ENCODE measurements at places on chromosomes 7 and 10.
A peak's percentile ranks its signal among the peaks of the same experiment; 100 is the strongest.

GRCh38 chr7:108430664-108431063, 25.6 kb downstream of the NRCAM start:
- DNase-seq: no peak

- DNase-seq: peak; percentile 12
Observed at GRCh38 chr10:132363921-132364593, 32.1 kb downstream of the LRRC27 start.

GRCh38 chr7:71996141-71996540, 416.0 kb downstream of the CALN1 start:
- DNase-seq: no peak

GRCh38 chr10:1214071-1214675, 158.0 kb downstream of the WDR37 start:
- no peak for DNase-seq

DNA sequence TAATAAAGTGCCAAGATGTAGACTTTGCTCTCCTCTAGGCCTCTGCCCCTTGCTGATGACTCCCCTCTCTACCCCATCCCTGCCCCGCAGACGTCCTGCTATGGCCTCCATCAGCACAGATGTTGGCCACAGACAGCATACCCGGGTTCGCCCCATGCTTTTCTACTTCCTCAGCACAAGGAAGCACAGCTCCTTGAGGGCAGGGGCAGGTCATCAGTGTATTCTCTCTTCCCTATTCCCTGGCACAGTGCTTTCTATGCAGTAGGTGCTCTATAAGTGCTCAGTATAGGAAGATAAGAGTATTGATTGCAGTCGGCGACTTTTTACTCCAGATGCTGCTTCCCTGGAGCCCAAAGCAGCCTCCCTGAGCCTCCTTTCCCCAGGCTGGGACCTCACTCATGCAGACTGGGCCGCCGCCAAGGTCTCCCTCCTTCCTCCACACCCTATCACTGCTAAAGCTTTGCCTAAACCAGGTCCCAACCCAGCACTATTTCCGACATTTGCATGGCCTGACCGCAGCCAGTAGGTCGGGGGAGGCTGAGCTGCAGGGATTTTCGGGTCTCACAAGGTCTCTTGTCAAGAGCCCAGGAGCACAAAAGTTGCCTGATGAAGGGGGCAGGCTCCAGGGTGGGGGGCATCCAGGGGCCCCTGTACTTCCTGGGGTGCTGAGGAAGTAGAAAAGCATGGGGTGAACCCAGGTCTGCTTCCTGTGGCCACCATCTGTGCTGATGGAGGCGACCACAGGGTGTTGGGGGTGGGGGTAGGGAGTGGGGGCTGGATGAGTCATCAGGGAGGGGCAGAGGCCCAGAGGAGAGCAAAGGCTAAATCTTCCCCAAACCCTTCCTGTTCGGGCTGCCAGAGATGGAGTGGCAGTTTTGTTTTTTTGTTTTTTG, 8.0 kb downstream of the CALHM3 start:
- DNase-seq: no peak

DNA sequence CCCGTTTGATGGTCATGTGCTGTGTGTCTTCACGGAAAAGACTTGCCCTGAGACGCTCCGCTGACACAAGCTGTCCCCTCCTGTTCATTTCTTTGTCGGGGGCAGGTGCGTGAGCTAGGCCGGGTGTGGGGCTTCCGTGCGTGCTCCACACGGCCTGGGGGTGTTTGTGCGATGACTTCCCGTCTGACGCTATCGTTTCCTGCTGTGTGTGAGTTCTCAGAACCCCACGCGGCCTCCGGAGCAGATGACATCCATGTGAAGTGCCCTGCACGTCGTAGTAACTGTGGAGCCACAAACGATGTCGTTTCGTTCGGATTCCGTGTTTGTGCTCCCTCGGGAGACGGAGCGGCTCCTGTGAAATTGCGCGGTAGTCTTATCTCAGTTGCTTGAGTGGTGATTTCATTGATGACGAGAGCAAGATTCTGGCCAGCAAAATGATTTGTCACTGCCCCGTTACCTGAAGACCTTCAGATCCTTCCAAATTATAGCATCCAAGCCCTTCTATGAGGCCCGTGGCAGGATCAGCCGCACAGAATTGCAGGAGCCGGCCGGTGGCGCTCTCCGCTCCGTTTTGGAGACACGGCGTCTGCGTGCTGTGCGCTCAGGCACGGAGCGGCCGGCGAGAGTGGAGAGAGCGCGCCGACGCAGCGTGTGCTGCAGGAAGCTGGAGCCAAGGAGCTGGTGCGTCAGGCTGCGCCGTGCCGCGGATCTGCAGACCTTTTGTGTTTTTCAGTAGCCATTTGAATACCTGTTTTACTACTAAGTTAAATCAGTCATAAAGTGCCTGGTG, 94.9 kb downstream of the NKX6-2 start:
- no peak for DNase-seq

GRCh38 chr7:95269640-95270039, 54.7 kb downstream of the PON1 start:
- no peak for DNase-seq

- DNase-seq: no peak
Observed at GRCh38 chr10:104579136-104579535, 62.0 kb upstream of the SORCS3 start.

GRCh38 chr10:33982995-33983394, 648.5 kb upstream of the NRP1 start:
- DNase-seq: peak; percentile 58

DNA sequence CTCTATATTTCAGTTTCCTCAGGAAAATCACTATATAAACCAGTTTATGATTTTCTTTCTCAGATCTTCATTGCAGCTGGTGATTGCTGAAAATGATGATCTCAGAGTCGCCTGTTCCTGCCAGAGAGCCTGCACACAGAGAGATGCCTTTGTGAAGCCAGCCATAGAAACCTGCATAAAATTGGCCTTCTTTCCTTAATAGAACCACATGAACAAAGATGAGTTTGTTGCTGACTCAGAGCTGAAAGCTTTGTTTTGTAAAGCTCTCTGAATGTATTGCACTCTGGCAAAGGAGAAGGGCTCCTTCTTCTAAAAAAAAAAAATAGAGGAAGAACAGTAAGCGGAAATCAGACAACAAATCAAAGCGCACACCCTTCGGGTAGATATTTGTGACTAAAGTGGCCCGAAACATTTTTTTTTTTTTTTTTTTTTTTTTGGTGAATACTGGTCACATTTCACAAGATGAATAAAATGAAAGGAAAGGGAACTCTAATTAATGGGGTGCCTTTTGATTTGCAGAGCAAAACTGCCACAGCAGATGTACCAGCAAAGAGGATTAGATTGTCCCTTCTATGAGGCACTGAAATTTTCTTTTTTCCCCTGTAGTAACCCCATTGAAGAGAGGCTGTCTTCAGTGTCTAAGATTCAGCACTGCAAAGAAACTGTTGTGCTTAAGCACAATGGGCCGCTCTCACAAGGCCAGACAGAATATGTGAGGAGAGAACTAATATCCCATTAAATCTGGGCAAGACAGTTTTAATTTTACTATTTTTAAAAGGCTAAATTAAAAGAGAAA, 75.1 kb upstream of the PTPRZ1 start:
- peak; percentile 29 for DNase-seq

DNA sequence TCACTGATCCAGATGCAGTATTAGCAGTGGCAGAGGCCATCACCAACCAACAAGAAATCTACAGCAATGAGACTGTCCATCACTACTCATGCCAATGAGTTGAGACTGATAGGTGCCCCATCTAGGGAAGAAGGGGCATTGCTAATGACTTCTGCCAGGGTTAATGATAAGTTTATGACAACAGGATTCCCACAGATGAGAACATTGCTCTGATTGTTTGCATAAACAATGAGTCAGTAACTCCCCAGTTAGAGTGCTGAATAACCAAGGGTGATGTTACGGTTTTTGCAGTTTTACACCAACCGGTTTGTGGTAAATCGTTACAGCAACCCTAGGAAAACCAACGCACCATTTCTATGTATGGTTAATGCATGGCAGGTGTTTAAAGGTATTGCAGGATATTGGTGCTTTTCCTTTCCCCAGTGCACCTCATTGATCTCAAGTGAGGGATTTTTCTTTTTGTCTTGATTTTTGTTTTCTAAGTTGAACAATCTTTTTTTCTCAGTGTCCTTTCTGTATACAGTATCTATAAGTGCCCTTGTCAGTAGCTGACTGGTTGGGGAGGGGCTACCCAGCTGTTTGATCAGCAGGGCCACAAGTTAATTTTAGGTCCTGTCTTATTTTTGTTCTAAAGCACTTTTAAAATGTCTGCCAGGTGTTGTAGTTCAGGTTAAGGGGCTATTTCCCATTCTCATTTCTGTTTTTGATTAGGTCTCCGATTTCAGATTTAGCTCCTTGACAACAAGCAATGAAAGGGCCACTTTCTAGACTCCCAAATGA, 3.9 kb upstream of the CSGALNACT2 start:
- DNase-seq: peak; percentile 31

GRCh38 chr10:373526-374309, 238.5 kb downstream of the ZMYND11 start:
- DNase-seq: peak; percentile 42

GRCh38 chr10:22673785-22674572, 40.4 kb downstream of the PIP4K2A start:
- DNase-seq: no peak

- DNase-seq: no peak
Observed at GRCh38 chr7:157829491-157829890, 492.7 kb downstream of the DNAJB6 start.

DNA sequence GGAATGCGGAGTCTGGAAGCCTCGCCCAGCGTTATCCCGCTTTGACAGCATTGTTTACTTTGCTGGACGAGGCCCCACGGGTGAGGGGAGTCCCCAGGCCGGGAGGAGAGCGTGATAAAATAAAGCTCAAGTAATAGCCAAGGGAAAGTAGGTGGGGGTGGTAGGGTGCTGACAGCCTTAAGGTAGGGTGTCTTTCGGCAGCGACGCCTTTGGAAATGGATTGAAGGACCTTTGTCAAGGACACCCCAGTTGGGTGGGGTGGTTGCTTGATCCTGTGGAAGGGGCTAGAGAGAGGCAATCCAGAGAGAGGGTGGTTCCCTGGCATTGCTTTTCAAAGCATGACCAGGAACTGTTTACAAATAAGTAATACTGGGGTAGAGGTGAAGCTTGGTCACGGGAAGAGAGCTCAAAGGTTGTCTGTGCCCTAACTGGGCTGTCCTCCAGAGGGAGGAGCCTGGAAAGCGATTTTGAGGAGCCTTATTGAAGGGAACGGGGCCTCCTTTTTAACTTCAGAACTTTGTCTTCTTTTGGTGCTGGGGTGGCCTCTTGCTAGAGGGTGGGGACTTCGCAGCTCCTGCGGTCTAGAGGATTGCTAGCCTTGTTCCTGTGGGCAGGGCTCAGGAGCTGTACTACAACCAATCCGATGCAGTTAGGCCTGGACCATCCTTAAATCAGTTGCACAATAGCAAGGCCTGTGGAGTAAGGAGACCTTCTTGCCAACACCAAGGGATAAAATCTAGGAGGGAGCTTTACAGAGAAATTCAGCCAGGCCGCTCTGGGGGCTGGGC, 1.3 kb downstream of the EIF4EBP2 start:
- DNase-seq: peak; percentile 88

- peak; percentile 83 for DNase-seq
Observed at GRCh38 chr7:111357691-111358090, 204.6 kb downstream of the IMMP2L start.

DNA sequence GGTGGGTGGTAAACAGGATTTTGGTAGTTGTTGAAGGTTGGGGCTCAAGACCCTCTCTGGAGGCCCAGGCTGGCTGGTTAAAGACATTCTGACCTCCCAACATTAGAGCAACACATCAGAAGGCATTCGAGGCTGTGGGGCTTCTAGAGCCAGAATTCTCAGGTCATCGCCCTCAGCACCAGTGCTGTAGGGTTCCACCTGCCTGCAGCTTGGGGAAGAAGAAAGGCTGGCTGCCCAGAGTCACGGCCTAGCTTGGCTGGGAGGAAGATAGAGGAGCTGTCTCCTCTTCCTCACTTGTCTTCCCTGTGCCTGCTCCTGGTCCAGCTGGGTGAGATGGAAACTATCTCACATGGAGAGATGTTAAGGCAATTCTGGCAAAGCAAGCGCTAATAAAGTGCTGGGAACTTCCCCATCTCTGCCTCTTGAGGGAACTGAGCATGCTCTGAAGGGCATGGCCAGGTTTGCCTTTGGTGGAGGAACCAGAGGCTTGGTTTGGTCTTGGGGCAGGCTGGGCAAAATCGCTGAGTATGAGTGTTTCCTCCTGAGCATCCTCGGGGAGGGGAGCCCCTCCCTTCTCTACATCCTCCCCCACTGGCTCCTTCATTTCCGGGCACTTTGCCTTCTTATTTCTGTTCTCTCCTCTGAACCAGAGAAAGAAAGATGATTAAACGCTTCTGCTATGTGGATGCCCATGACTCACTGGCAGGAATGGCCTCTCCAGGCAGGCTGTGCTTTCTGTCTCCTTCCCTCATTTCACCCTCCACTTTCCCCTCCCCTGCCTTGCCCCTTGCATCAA, 509.0 kb upstream of the PODXL start:
- peak; percentile 97 for DNase-seq

GRCh38 chr7:137120690-137121089, 222.8 kb downstream of the PTN start:
- peak; percentile 16 for DNase-seq

DNA sequence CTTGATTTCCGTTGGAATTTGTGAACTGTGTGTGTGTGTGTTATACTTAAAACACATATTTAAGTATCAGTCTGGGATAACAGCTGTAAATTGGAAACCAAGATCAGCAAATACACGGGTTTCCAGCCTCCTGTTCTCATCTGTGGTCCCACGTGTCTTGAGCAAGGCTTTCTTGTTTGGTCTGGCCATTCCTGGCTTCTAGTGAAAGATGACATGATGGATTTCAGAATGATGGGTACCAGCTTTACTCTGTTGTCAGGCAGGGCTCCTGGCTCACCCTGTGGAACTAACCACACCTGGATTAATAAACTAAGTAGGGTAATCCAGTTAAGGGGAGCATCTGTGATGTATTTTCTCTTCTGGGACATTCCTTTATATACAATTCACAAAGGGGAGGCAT, 346.2 kb upstream of the AOAH start:
- DNase-seq: no peak

- no peak for DNase-seq
Observed at GRCh38 chr7:18524248-18524647, 28.7 kb downstream of the HDAC9 start.

- peak; percentile 73 for DNase-seq
Observed at GRCh38 chr7:14834883-14835282, 67.7 kb downstream of the DGKB start.

GRCh38 chr7:73565675-73566340, 8.3 kb upstream of the BCL7B start:
- no peak for DNase-seq

DNA sequence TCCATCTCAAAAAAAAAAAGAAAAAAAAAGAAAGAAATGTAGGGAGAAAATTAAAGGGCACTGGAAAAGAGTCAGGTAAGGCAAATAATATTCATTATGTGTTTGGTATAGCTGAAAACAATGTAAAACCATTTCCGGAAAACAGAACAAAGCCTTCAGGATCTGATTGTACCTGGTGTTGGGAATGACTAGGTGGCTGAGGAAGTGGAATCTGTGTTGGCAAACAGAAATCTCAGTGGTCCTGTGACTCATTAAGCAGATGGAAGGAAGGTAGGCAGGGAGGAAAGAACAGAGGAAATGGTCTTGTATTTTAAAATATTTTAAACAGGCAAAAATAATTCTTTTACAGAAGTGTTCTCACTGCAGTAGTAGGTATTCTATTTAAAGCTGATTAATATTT, 55.7 kb upstream of the GATA3 start:
- peak; percentile 10 for DNase-seq

Measured in ELR (cell line).